ENCODE measurements at places on chromosomes 11 and 22.
A peak's percentile ranks its signal among the peaks of the same experiment; 100 is the strongest.

DNA sequence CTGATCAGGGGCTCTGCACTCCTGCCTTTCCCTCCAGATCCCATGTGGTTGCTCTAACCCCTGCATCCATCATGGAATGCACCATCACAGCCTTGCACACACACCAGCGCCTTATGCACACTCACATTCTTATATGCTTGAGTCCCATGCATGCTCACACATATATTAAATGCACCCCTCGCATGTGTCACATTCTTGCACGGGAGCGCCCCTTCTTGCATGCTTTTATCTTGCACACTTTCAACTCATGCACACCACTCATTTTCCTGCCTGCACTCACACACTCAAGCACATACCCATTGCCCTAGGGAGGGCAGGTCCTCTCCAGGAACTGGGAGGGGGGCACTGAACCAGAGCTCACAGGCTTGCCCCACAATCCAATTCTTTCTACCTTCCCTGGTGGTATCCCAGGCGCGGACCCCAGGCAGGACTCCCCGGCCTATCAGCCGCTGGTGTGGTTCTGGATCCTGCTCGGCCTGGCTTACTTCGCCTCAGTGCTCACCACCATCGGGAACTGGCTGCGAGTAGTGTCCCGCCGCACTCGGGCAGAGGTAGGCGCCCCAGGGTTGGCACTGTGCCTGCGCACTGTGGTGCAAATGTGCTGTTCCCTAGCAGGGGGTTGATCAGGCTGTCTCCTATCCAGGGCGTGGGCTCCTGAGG, 2.3 kb upstream of the CATSPERZ start:
- no peak for DNase-seq

GRCh38 chr22:35997438-35997837, 31.2 kb downstream of the RBFOX2 start:
- DNase-seq, result no peak

- no peak for DNase-seq
These were observed 28.7 kb downstream of the ARAP1 start for GRCh38 chr11:72723508-72723907.

- DNase-seq, result no peak
These were observed 14.5 kb downstream of the RPS3 start for GRCh38 chr11:75413864-75414263.

DNA sequence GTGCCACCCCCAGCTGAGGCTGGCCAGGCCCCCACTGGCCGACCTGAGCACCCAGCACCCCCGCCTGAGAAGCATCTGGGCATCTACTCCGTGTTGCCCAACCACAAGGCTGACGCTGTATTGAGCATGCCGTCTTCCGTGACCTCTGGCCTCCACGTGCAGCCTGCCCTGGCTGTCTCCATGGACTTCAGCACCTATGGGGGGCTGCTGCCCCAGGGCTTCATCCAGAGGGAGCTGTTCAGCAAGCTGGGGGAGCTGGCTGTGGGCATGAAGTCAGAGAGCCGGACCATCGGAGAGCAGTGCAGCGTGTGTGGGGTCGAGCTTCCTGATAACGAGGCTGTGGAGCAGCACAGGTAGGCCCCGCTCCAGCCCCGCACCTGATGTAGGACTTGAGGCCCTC, 4.7 kb downstream of the ZBTB16 start:
- peak; percentile 43 for DNase-seq

DNA sequence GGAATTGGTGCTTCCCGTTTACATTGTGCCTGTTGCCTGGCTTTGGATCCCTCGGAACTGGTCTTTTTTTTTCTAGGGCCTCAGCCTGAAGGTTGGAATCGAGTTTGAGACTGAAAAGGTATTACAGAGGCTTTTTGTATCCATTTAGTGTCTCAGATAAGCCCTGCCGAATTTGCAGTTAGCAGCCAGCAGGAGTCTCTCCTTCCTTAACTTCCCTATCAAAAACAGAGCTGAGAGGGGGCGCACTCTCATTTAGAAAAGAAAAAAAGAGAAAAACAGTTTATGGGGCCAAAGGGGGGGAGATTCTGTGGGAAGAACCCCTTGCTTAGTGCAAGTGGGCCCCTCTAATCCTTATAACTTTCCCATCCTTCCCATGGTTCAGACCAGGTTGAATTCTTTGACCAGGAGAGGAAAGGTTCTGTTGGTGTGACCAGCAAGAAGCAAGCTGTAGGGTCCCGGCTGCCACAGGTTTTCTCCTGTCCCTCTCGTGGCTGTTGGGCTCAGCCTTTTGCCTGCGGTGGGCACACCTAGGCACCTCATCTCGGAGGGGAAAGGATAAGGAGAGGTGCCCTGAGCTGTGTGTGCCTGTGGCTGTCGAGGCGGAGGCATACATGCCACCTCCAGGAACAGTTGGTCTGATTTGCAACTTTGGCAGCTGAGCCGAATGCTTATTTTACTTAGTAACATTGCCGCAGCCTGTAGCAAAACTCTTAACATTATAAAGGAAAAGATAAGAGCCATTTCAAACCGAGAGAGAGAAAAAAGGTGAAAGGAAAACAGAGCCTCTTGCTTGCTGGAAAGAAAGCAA, 565.0 kb upstream of the CNTN5 start:
- DNase-seq, result no peak

All from activated effector memory CD4-positive, alpha-beta T cell treated with anti-CD3 and anti-CD28 coated beads, Interleukin-2, amount 50 U/mL, for 16 hours (primary cell).